ENCODE measurements at places on chromosomes 2 and 18. TPM values are rescaled to one million over a fixed set of nuclear protein-coding genes. Genes with fewer than 3 reads are reported as not detected.

DNA sequence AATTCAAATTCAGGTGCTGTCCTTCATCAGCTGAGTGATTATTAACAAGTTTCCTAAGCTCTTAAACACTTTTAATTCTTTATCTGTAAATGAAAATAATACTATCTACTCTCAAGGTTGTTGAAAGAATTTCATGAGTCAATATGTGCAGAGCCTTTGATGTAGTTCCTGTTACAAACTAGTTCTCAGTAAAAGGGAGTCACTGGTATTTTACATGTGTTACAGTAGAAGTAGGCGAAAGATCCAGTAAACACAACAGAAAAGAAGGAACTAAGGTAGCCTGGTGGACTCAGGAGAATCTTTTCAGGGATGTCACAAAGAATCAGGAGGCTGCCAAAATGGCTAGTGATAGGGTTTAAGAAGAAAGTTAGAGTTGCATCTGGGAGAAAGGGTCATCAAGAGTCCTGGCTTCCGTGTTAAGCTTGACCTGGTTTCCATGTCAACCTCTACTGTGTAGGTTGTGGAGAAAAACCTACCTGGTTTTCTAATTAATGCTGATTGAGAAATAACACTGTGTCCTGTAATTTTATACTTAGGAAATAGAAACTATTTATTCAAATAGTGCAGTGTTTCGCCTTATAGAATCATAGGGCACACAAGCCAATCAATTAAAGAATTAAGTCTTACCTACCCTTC, 58.3 kb upstream of the TRIB2 start:
- H3K4me3 ChIP-seq = no peak overlapping the region
- H3K27ac ChIP-seq = no peak overlapping the region
- no peaks in the 10 kb centered on the region for H3K27me3 ChIP-seq
- no peak for DNase-seq

DNA sequence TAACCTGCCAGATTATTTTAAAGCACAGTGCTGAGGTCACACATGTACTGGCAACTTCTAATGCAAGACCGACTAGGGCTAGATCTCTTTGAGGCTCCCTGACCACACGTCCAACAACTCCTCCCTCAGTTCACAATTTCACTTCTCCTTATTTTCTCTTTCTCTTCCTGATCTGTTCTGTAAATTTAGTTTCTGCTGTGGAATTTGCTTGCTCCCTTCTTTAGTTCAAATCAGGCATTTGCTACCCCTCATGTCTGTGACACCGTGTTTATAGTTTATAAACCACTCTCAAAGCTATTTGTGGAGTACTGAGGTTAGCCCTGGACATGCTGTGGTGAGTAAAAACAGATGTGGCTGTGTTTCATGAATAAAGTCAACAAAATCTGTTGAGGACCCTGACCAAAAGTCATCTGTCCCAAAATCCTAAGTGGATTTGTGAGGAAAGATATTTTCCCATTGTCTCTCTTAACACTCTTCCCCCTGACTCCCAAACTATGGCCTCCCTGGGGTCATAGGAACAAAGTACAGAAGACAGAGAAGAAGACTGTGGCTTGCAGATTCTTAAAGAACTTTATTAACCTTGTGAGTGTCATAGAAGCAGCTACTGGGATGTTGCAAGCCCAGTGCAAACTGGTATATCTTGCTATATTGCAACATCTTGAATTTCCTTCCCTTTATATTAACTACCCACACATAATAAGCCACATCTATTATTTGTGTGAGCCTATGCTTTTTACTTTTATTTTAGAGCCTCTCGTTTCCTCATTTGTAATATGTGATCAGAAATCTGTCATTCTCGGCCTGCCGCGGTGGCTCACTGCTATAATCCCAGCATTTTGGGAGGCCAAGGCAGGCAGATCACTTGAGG, 3.5 kb upstream of the NAGK start:
- no peaks in the 10 kb centered on the region for H3K36me3 ChIP-seq
- no peak overlapping the region for H3K27ac ChIP-seq
- H3K4me3 ChIP-seq = peak overlapping the region; percentile 24

DNA sequence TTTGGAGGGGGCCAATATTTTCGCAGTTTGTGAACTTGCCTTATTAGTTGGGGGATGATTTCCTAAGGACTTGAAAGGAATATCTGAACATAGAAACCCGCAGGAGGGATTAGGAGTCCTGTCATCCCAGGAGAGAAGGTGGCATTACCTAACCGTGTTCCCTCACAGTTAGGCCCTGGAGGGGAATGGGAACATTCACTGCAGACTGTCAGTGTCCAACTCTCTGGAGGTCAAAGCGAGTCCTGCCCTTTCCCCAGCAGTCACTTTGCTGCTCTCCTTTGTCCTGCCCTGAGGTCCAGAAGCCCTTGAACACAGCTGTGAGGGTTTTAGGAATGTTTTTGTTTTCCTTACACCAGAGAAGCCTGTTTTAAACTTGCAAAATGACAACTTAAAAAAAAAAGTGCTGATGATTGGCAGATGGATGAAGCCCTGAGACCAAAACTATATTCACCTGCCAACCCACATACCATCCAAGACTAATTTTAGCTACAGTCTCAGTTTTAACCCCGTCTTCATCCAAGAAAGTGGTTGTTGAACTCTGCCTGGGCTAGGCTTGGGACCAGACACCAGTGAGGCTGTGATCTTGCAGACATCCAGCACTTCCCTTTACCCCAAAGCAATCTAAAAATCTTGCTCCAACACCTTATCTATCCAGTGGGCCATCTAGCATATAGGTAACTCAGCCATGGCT, 90.5 kb upstream of the MEX3C start:
- DNase-seq = no peak
- H3K27me3 ChIP-seq = no peaks in the 10 kb centered on the region
- no peak overlapping the region for H3K27ac ChIP-seq

DNA sequence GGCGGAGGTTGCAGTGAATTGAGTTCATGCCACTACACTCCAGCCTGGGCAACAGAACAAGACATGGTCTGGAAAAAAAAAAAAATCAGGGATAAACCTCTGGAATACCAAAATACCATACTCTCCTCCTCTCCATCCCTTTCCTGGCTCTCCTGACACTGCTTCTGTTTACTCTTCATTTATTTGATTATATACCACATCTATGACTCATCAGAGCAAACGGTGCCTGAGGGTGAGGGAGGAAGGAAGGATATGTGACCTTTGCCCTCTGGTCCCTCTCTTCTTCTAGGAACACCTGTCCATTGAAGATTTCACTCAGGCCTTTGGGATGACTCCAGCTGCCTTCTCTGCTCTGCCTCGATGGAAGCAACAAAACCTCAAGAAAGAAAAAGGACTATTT, 30.0 kb downstream of the VIL1 start:
- no peaks in the 10 kb centered on the region for H3K27me3 ChIP-seq
- no peak for DNase-seq
- H3K4me3 ChIP-seq = no peak overlapping the region
- H3K27ac ChIP-seq = no peak overlapping the region

GRCh38 chr2:23524261-23524706, 139.3 kb downstream of the KLHL29 start:
- H3K27ac ChIP-seq = no peak overlapping the region
- DNase-seq = no peak
- H3K36me3 ChIP-seq = no peaks in the 10 kb centered on the region
- no peaks in the 10 kb centered on the region for H3K4me1 ChIP-seq
- no peak overlapping the region for H3K4me3 ChIP-seq

DNA sequence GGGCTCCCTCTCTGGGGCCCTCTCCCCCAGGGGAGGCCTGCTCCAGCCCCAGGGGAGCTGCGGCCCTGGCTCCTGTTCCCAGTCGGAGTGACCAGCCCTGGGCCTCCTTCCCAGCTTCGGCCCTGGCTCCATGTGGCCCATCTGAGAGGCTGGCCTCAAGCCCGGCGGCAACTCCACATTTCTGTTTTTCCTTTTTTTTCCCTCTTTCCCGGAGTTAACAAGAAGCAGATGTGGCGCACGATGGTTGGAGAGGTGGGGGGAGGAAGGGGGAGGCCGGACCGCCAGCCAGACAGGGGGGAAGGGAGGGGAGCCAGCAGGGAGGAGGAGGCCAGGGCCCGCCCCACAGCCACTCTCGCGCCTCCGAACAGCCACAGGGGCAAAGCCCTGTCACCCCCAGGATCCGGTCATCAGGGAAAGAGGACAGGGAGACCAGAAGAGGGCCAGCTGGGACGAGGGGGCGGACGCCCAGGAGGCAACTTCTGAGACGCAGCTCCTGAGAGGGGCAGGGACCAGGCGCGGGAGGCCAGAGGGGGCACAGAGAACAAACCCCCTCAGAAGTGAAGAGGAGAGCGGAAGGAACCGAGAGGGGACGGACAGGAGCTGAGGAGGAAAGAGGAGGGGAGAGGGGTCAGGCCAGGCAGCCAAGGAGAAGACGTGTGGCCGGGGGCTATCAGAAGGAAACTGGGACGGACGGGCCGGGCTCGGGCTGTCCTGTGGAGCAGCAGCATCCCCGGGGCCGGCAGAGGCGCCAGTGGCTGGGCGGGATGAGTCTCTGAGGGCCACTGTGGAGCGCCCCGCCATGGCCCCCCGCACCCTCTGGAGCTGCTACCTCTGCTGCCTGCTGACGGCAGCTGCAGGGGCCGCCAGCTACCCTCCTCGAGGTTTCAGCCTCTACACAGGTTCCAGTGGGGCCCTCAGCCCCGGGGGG, at the start of gene EMILIN1:
Gene EMILIN1, plus strand, starts transcription at position 349 of the 928 bp plus-strand sequence. Its CDS starts 451 bp downstream, at position 800.
- peak; percentile 67 for DNase-seq
- H3K36me3 ChIP-seq = no peaks in the 10 kb centered on the region
- H3K27me3 ChIP-seq = no peaks in the 10 kb centered on the region
- no peak within 1 kb of the TSS for H3K4me3 ChIP-seq

GRCh38 chr18:79356435-79356834, 39.3 kb upstream of the NFATC1 start:
- no peaks in the 10 kb centered on the region for H3K27me3 ChIP-seq
- DNase-seq = no peak
- H3K4me1 ChIP-seq = no peaks in the 10 kb centered on the region

- no peaks in the 10 kb centered on the region for H3K27me3 ChIP-seq
- H3K4me3 ChIP-seq = no peak overlapping the region
- no peak overlapping the region for H3K27ac ChIP-seq
- DNase-seq = no peak
- H3K4me1 ChIP-seq = no peaks in the 10 kb centered on the region
Observed at GRCh38 chr18:54991981-54992380, 32.7 kb upstream of the CCDC68 start.

DNA sequence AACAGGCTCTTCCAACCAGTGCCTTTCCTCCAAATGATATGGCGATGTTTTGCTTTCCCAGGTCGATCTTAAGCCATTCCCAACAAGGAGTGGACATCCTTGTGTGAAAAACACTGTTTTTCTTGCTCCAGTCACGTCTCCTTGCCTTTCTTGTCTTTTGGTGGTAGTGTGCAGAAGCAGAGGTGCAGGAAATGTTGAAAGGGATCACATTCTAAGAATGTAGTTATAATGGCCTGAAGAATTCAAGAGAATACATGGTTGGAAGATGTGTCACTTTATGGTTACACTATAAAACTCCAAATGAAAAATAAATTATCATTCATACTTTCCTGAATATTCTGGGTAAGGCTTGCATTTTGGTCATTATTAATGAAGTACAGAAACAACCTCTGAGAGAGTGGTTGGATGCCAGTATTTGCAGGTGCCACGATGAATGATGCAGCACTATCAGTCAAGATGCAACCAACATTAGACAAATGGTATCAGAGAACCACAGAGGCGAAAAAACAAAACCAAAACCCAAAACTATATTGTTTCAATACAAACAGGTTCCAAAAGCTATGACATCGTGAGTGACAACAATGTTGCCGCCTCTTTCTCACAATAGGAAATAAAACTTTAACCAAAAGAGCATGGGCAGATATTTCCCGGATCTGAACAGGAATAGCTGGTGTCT, 27.5 kb upstream of the POLE4 start:
- no peaks in the 10 kb centered on the region for H3K27me3 ChIP-seq
- H3K4me1 ChIP-seq = peaks cover 3% of the 10 kb centered on the region
- no peak overlapping the region for H3K27ac ChIP-seq
- no peak for DNase-seq

DNA sequence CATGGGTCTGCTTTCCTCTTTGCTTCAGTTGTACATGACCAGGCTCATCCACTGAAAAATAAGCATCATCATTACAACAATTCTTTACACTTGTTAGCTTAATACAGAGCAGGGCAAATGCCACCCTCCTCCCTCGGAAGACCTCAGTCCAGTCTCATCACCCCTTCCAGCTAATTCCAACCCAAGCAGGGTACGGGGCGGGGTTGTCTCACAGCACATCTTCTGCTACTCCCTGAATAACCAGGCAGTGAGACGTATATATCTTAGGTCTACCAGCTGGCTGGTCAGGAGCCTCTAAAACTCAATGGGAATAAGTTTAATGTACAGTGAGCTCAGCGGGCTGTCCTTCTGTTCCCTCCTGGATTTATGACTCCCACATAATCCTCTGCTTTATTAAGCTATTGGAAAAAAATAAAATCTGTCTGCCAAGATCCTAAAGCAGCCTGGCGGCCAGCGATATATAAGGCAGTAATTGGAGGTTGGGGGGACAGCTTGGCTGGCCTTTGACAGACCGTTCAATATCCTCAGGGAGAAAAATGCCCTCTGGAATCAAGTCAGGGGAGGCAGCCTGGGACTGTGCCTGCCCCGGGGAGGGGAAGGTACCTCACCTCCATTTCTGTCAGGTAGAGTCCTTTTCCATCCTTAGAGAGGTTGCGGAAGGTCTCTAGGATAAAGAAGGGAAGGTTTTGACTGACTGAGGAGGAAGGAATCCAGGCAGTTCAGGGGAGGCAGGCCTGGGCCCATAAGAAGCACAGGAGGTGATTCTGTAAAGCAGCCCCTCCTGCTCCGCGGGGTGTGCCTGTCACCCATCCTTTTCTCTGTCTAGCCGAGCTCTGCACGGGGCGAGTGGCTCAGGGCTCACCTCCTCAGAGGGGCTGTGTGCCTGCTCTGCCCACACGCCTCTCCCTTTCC, 76.3 kb downstream of the CAPN13 start:
- no peak overlapping the region for H3K27ac ChIP-seq
- H3K27me3 ChIP-seq = no peaks in the 10 kb centered on the region
- H3K4me3 ChIP-seq = no peak overlapping the region
- no peaks in the 10 kb centered on the region for H3K4me1 ChIP-seq

DNA sequence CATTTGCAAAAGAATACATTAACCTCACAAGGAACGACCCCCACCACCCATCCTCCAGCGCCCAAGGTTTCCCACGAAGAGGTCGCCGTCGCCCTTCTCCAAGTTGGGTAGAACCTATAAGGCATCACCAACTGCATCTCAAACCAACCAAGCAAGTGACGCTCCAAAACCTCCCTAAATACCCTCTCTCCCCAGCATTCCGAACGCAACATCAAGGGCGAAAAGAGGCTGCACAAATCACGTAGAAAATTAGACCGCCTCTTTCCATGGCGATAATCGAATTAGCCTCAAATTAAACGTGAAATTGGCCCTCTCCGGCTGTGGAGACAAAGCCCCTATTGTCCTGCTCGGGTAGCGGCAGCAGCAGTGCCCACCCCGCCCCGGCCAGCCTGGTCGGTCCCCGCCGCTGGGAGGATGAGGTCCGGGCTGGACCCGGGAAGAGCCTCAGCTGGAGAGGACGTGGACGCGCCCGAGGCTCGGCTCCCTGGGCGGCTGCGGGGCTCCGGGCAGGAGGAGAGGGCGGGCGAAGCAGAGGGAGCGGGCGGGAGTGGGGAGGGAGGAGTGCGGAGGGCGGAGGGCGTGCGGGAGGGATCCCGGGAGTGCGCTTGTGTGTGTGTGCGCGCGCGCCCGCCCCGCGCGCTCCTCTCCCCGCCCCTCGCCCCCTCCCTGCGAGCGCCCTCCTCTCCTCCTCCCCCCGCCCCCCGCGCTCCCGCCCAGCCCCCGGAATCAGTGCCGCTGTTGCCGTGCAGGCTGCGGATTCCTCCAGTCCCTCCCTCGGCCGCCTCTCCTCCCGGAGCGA, at the start of gene SPTBN1:
Gene SPTBN1, plus strand, starts transcription at position 765 of the 799 bp plus-strand sequence. CDS start 70,092 bp downstream, outside the sequence.
- H3K27me3 ChIP-seq = peaks cover 6% of the 10 kb centered on the region
- peak within 1 kb of the TSS; percentile 95 for H3K4me3 ChIP-seq
- H3K4me1 ChIP-seq = peaks cover 7% of the 10 kb centered on the region
- H3K27ac ChIP-seq = peak within 1 kb of the TSS; percentile 87
- peak; percentile 95 for DNase-seq

FOSL2 gene
- total RNA-seq = 1.7 TPM

SPATS2L gene
- total RNA-seq = 89.9 TPM

TDRD15 gene
- total RNA-seq = 0.44 TPM

SP9 gene
- not detected for total RNA-seq

Data from endodermal cell (in vitro differentiated cells).